AG10803 (cell line): ENCODE measurements at places on chromosomes 12 and 14.
A peak's percentile ranks its signal among the peaks of the same experiment; 100 is the strongest.

DNA sequence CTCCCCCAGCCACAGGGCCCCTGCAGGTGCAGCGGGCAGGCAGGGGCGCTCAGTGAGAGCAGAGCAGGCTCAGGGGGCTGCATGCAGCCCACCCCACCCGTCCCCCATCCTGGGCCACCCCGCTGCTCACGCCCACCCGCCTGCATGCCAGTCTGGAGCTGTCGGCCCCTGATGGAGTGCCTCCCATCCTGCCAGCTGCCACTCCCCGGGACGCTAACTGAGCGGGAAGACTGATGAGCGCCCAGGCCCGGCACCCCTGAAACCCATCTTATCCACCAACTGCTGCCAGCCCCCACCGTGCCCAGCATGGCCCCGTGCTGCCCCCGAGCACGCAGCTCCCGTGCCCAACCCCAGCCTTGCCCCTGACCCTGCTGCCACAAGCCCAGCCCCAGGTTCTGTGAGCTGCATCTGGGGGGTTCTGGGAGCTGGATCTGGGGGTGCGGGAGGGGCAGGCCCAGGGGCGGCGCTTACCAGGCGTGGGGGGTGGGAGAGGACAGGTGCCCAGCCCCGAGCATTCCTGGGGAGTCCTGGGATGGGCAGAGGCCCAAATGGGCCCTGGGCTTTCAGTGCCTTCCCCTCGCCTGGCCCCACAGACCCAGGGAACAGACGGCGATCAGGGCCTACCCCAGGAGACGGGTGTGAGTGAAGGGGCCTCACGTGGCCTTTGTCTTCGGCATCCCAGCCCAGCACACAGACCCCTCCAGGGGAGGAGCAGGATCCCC, 13.3 kb downstream of the AKT1 start:
- no peak for DNase-seq

DNA sequence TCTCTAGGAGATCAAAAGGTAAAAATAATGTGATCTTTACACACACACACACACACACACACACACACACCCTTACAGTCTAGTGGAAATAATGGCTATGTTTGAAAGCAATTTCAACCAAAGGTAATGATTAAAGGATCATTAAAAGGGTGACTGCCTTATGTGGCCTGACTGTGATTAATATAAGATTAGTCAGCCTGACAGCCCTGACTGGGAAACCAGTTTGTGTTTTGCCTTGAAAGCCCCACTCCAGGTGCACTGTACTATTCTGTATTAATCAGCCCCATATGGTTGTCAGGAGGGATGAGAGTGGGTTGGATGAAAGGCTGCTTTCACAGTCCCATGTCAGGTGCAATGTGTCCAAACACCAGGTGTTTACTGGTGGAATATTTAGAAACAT, 10.5 kb downstream of the RASSF9 start:
- DNase-seq = no peak

GRCh38 chr14:79096811-79097210, 926.6 kb downstream of the NRXN3 start:
- DNase-seq = no peak

- no peak for DNase-seq
Observed at GRCh38 chr12:52054833-52055730, 3.8 kb downstream of the NR4A1 start.

- DNase-seq = peak; percentile 59
Observed at GRCh38 chr12:111443586-111443985, 37.9 kb downstream of the SH2B3 start.

- no peak for DNase-seq
Observed at GRCh38 chr12:10301103-10301502, 6.6 kb upstream of the KLRD1 start.

- no peak for DNase-seq
Observed at GRCh38 chr14:29905543-29905942, 22.1 kb downstream of the PRKD1 start.

- peak; percentile 81 for DNase-seq
Observed at GRCh38 chr12:52082988-52083637, 3.6 kb downstream of the SMIM41 start.

GRCh38 chr14:47439953-47440352, 235.5 kb downstream of the MDGA2 start:
- no peak for DNase-seq

DNA sequence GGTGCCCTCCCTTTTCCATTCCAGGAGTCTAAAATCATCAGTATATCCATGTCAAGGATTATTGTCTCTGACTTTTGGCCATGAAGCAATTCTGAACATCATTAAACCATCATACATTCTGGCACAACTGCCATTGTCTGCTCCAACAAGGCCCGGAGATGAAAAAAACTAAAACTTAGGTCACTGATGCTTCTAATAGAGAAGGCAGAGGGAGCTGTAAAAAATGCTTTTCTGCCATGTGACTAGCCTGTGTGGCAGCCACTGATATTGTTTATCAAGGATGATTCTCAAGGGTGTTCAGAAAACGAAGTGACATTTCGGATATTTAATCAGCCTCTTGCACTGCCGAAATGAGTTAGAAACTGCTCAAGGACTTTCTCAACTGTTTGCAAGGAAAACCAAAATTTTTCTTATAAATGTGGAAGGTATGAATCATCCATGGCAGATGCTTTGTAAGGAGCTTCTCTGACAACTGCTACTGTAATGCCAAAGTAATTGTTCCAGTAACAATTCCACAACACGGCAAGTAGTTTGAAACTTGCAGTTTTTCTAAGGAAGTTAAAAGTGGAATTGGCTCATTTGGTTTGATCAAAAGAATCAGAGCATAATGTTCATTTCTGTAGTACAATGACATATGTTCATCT, 1076.5 kb upstream of the FLRT2 start:
- peak; percentile 13 for DNase-seq

GRCh38 chr12:93589081-93589480, 16.6 kb downstream of the SOCS2 start:
- no peak for DNase-seq

DNA sequence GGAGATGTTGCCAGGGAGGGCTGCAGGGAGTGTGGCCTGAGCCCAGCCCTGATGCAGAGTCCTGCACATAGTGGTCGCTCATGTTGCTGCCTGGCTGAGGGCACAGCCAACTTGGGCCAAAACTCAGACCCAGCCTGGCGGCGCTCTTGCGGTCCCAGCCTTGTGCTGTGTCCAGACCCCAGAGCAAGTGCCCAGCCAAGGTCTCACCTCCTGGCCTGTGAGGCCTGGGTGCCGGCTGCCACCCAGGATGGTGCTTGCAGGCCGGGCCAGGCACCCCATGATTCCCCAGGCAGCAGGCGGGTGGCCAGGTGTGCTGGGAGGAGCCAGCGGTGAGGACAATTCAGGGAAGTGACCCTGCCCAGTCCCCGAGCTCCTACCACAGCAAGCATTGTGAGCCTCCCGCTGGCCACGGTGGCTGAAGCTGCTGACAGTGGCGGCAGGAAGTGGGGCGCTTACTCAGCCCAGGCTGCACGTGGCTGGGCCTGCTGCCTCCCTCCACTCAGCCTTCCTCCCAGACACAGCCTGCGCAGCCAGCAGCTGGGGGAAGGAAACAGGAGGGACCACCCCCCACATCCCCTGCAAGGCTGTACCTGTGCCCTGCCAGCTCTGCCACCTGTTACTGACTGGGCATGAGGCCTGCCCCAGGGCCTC, 17.7 kb upstream of the PGF start:
- DNase-seq = no peak

GRCh38 chr12:23621900-23622299, 327.6 kb downstream of the SOX5 start:
- DNase-seq = no peak

GRCh38 chr12:52612431-52613383, 5.7 kb downstream of the KRT73 start:
- DNase-seq = no peak

DNA sequence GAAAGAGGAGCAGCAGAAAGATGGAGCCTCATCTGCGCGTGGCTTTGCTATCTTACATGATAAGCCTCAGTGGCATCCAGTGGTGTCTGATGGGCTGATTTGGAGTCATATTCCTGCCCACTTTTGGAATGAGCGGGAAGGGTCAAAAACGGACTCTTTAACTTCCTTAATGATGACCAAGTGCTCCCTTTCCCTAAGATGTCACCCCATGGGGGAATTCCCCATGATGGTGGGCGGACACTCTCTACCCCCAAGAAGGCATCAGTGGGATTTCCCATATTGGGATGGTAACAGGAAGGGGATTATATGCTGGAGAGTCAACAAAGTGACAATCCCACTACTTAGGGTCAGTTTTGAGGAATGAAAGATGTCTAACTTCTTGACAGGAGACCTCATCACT, 110.9 kb downstream of the GPATCH2L start:
- no peak for DNase-seq

DNA sequence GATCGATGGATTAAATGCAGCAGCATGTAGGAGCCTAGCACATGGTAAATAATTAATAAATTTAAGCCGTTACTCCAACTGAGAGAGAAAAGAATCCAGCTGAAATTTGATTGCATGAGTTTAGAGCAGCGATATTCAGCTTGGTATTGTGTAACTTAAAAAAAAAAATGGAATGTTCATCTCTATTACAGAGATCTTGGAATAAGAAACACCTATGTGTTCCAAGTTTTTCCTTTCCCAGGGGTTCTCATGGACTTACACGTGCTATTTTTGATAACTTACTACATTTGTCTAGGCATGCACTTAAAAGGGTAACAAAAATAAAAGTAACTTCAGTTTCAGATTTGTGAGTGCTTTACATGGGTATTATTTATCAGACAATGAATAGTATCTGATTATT, 122.8 kb downstream of the RASSF9 start:
- DNase-seq = peak; percentile 54

GRCh38 chr14:36013483-36013882, 163.0 kb downstream of the PTCSC3 start:
- DNase-seq = no peak

DNA sequence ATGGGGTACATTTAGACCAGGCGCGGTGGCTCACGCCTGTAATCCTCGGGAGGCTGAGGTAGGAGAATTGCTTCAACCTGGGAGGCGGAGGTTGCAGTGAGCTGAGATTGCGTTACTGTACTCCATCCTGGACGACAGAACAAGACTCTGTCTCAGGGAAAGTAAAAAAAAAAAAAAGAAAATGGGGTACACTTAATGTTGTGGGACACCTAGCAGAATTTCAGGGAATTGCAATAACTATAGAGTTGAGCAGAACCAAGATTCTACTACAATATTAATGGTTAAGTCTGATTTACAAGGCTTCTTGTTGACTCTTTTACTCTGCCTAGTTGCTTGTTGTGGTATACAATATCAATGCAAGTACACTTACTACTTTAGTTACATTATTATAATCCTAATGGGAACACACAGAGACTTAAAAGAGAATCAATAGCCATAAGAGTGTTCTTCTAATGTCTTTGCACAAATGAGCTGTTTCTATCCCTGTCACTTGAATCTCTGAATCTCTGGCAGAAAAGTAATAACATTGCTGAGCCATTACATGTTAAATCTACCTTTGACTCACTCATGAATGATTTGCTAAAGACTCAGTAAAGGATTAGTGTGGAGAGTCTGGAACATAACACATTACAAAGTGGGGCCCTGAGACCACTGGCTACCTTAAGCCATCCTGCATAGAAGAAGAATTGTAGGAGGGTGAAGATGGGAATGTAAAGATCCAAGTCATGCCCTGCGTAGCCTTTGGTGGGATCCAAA, 22.7 kb downstream of the BEST3 start:
- no peak for DNase-seq

DNA sequence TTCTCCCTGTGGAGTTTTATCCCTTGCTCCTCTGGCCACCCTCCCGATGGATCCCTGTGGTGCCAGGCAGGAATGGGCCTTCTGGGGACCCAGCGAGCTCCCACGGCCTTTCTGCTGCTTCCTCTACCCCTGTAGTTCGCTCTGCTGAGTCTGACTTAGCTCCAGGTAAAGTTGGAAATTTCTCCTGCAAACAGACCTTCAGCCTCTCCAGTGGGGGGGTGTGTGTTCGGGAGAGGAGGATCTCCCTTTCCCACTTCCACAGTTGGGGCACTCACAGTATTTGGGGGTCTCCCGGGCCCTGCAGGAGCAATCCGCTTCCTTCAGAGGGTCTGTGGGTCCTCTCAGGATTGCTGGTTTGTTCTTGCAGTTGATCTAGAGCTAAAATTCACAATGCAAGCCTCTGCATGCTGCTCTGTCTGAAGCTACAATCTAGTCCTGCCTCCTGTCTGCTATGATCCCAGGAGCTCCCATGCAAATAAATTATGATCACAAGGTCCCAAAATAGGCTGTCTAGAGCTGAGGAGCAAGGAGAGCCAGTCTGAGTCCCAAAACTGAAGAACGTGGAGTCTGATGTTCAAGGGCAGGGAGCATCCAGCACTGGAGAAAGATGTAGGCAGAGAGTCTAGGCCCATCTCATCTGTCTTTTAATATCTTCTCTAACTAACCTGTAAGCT, 18.3 kb downstream of the MTRFR start:
- DNase-seq = no peak

GRCh38 chr12:19915392-19916195, 452.7 kb upstream of the PDE3A start:
- DNase-seq = peak; percentile 44

- DNase-seq = peak; percentile 32
Observed at GRCh38 chr12:96177013-96177412, 17.2 kb upstream of the ELK3 start.

DNA sequence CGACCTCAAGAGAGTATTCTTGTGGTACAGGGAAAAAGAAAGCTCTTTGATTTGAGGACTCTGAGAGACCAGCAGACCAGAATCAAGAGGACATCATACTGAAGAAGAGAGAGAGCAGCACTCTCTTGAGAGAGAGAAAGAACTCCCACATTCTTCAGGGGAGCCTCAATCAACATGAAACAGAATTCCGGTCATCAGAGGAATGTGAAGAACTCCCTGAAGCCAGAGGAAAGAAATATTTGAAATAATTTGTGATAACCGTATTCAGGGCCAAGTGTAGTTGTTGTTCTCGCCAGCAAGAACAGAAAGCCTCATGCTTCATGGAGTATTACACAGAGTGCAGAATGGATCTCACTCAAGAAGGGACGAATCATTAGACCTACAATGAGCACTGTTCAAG, 363.8 kb upstream of the TMEM132C start:
- DNase-seq = peak; percentile 86

DNA sequence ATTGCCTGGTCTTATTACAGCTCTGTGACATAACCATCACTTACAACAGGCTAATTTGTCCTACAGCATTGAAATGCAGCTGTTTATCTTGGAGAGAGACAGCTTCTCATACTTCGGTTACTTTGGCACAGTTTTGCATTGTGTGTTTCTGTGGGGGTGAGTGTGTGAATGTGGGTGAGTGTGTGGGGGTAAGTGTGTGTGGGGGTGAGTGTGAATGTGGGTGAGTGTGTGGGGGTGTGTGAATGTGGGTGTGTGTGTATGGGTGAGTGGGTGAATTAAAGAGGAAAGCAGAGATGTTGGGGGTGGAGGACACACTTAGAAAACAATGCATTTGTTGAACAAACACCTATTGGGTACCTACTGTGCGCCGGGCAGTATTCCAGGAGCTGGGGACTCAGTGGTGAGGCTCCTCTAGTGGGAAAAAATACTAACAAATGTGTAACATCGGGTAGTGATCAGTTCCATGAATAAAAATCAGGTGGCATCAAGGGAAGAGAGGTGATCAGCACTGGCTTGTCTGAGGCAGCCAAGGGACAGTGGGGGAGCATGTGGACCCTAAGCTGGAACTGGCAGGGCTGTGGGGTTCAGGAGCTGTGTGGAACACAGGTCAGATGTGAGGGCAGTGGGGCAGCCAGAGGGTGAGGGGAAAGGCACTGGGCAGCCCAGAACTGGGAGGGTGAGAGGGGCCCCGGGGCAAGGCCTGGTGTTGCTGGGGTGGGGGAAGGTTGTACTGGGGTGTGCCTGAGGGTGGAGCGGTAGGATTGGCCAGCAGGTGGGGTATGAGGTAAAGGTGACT, 44.1 kb upstream of the AMN start:
- no peak for DNase-seq

- no peak for DNase-seq
Observed at GRCh38 chr12:30416631-30417030, 279.0 kb downstream of the IPO8 start.

GRCh38 chr14:105389976-105390848, 8.1 kb upstream of the TEX22 start:
- no peak for DNase-seq
